ENCODE measurements at places on chromosomes 4 and X.

- no peak for DNase-seq
These were observed 36.0 kb downstream of the PTTG2 start for GRCh38 chr4:37995981-37996775.

DNA sequence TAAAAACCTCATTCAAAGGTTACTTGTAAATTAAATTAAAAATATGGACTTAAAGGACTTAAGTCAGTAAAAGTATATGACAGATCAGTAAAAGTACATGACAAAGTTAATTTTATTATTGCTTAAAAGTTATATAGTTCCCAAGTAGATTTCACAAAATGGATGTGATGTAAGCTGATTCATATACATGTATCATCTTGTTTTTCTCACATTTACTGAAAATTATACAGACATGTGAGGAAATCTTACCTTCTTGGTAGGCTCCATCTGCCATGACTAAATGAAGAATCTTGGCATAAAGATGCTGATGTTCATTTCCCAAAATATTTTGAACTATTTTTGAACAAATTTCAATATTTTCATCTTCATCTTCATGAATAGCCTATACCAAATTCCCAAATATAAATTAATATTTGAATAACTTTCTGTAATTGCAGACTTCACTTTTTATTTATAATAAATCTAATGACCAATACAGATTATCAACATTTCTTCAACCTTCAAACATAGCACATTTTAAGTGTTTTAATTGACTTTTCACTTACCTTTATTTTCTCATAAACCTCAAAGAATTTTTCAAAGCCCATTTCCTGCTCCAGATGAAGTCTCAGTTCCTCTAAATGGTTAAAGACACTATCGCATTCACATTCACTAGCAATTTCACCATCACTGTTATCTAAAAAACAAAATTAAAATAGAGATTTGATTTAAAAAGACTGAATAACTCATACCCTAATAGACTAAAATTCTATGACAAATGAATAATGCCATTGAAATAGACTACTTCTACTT lies 129.4 kb upstream of the SH3RF1 start:
- DNase-seq: no peak

DNA sequence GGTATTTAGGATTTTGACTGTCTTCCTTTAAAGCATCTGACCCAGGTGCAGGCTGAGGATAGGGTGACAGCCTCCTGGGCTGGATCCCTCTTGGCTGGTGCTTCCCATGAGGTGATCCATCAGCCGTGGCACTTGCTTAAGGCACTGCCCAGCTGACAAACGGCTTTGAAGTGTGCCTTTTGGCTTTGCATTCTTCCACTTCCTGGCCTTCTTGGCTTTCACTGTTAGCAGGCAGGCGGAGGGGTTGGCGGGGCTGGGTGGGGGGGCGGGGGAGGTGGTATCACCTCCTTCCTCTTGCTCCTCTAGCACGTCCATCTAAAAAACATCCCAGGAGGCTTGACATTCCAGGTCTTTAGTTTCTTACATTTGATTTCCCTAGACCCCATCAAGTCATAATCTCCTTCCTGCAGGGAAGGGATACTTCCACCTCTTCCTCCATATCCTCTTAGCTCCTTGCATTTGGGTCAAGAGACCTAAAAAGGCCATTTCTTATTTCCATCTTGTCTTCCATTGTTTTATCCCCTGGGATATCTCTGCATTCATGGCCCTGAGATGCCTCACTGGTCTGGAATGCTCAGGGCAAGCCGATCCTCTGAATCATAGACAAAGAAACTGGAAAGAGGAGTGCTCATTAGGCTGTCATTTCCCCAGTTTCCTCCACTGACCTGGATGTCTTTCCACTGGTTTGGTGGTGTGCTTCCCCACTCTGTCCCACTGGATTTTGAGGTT lies 11.3 kb upstream of the APLN start:
- DNase-seq: no peak

DNA sequence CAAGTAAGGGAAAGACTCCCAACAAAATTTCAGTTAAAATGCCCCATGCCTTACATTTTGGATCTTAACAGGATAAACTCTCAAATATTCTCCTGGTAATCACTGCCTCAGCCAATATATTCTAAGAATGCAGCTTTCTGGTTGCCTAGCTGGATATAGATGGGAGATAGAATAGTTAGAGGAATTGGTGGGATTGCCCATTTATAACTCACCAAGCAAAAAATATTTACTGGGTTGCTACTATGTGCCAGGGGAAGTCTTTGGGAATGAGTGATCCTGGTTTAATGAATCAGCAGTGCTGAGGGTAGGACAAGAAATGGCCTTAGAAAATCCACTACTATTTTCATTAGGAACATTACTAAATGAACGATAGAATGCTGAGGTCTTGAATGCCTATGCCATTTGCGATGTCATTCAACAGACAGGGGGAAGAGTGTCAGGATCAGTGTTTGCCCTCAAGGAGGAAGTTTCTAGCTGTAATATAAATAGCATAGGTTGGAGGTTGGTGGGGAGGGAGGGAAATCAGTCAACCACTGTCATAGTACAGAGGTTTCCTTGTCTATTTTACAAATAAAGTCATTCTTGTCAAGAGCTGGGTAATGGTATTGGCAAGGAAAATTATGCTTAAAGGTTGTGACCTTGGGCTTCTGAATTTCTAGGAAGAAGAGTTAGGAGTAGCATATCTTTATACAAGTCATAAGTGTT lies 63.5 kb downstream of the ENOPH1 start:
- no peak for DNase-seq

DNA sequence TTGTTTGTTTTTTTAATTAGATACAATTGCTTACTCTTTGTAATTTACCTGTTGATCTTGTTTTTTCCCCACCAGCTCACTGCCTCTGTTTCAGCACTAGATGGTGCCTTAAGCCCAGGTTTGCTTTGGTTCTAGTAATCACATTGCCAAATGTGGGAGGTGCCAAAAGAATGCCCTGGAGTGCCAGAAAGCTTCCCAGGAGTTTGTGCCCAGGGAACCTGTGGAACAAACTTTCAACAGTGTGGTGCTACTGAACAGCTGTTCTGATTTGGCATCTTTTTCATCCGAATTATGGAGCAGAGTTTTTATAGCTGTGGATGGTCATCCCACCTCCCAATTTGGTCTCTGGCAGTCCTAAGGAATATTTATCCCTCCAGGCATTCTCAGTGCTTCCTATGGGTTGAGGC lies 1000.7 kb downstream of the STIM2 start:
- no peak for DNase-seq

GRCh38 chrX:69130439-69130838 lies 34.8 kb downstream of the PJA1 start:
- no peak for DNase-seq

DNA sequence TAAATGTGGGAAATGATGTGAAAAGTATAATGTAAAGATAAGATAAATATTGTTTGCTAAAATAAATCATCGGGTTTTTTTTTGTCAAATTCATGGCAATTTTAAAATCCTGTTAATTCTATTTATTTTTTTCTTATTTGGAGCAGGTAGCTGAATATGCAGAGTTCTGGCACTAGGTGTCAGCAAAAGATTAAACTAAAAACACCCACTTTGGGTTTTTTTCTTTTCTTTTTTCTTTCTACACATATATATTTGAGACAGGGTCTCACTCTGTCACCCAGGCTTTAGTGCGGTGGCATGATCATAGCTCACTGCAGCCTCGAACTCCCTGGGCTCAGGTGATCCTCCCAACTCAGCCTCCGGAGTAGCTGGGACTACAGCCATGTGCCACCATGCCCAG lies 6.9 kb upstream of the RAP2C start:
- DNase-seq: no peak

DNA sequence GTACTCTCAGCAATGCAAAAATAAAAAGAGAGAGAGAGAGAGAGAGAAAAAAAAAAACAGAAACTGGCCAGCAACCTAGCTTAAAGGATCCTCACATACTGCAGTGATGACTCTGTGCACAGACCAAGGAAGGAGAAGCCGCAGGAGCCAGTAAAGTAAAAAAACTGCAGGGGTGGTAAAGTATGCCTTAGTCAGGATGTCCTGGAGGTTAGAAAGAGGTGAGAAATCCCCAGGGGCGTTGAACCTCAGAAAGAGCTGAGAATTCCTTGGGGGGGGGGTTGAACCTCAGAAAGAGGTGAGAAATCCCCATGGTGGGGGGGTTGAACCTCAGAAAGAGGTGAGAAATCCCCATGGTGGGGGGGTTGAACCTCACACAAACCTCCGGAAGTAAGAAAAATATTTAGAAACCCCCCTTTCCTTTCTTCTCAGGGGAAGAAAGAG lies 48.0 kb downstream of the MAGEA9 start:
- no peak for DNase-seq

DNA sequence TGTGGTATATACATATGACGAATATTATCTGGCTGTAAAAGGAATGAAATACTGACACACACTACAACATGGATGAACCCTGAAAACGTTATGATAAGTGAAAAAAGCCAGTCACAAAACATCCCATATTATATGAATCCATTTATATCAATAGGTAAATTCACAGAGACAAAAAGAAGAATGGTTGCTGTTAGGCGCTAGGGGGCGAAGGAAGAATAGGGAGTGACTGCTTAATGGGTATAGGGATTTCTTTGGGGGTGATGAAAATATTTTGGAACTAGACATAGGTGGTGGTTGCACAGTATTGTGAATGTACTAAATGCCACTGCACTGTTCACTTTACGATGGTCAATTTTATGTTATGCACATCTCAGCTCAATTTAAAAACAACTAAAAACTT lies 96.4 kb upstream of the EGFL6 start:
- DNase-seq: no peak

DNA sequence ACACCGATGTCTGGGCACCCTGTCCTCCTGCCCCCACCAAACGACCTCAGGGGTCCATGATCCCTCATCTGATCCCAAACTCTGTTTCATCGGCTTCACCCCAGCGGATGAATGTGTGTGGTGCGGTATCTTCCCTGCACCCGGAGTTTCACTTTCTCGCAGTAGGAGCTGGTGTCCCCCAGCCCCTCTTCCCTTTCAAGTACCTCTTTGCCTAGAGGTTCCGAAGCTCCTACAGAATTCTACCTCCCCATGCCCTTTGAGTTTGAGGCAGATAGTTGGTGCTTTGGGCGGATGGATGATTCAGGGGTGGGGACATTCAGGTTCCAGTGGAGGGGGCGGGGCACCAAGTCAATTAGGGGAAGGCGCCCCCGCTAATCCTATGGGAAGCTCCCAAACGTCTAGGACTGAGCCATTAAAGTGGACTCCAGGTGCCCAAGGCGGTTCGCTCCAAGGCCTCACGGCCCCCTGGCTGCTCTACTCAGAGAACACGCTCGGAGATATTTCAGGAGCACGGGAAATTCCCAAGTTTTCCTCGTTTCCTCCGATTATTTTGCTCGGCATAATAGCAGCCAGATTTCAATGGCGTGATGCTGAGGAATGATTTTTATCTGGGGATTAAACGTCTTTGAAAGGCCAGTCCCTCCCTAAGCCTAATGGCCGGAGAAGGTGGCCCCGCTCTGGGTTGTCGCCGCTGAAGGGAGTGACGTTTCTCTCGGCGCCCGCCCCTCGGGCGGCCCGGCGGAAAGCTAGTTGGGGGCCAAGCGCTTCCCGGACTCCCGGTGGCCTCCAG lies 1.3 kb downstream of the MSX1 start:
- DNase-seq: no peak

- DNase-seq: no peak
These were observed 626.5 kb upstream of the CPEB2 start for GRCh38 chr4:14375816-14376215.

DNA sequence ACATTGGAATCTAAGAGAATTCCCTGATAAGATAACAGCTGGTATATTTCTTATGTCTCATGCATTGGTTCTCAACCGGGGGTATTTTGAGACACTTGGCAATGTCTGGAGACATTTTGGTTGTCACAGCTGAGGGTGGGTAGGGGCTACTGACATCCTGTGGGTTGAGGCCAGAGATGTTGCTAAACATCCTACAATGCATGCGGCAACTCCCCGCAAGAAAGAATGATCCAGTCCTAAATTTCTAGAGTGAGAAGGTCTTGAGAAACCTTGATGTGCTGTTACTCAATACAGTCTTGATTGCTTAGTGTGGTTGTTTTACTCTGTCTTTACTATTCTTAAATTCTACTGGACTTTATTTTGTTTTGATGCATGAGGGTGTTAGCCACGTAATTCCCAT lies 287.2 kb downstream of the FRMPD4 start:
- no peak for DNase-seq
